Stimulated activated CD8-positive, alpha-beta memory T cell treated with anti-CD3 and anti-CD28 coated beads, Interleukin-2, amount 100 ng/mL, for 1 hour (primary cell): ENCODE measurements at places on chromosomes 16 and 17.

- DNase-seq, result no peak
These were observed 44.0 kb downstream of the SYT17 start for GRCh38 chr16:19212059-19212458.

- DNase-seq, result no peak
These were observed 478.4 kb upstream of the GOT2 start for GRCh38 chr16:59212492-59213024.

- DNase-seq, result no peak
These were observed 68.8 kb downstream of the CMIP start for GRCh38 chr16:81513204-81514040.

DNA sequence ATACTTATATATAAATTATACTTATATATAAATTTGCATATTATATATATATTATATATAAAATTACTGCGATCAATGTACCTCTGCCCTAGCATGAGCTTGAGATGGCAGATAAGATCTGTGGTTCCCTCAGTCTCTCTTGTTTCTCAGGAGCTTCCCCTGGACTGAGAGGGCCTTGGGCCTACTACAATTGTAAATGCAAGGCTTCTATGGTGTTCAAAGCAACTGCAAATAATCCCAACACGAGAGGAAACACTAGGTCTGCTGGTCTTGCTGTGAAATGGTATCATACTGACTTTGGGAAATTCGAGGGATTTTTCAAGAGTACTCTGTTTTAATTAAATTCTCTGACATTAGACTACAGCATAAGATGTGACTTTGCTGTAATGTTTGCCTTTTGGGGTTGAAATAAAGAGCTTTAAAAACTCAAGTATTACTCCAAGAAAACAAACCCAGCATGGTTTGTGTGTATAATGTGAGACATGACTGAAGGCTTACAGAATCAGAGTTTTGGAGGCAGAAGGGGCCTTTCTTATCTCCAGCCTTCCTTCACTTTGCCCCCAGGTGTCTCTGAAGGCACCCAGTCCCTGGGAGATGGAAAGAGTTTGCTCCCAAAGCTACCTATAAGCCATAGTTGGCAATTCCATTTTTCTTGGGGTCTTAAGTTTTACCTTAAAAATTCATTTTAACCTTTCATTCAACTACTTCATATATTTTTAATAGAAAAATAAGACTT is 24.2 kb downstream of the ACSM1 start:
- no peak for DNase-seq

GRCh38 chr17:45149037-45149668 is 878 bp downstream of the HEXIM1 start:
- DNase-seq, result no peak

- DNase-seq, result no peak
These were observed 127.5 kb downstream of the MRTFB start for GRCh38 chr16:14198572-14198971.
